ENCODE measurements at places on chromosomes 16 and 17.

DNA sequence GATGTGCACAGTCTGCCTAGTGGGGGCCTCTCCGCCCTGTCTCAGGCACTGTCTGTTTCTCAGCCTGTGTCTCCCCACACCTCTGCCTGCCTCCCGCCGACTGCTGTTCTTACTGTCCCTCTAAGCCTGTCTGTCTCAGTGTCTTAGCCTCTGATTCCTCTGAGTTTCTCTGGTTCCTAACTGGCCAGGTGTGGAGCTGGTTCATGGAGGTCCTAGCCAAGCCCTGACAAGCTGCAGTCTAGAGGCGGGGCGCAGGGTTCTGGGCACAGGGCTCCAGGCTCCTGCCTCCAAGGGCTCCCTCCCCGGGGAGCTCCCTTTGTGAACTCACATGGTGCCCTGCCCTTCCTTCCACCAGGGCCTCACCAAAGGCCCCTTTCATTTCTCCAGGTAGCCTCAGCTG is 19.4 kb downstream of the C17orf100 start:
- no peak for DNase-seq

- DNase-seq, result no peak
These were observed 87.6 kb downstream of the XYLT1 start for GRCh38 chr16:17382949-17383863.

GRCh38 chr16:85523602-85524364 is 89.3 kb upstream of the GSE1 start:
- no peak for DNase-seq

GRCh38 chr17:33696102-33696501 is 403.0 kb upstream of the ASIC2 start:
- DNase-seq, result no peak

DNA sequence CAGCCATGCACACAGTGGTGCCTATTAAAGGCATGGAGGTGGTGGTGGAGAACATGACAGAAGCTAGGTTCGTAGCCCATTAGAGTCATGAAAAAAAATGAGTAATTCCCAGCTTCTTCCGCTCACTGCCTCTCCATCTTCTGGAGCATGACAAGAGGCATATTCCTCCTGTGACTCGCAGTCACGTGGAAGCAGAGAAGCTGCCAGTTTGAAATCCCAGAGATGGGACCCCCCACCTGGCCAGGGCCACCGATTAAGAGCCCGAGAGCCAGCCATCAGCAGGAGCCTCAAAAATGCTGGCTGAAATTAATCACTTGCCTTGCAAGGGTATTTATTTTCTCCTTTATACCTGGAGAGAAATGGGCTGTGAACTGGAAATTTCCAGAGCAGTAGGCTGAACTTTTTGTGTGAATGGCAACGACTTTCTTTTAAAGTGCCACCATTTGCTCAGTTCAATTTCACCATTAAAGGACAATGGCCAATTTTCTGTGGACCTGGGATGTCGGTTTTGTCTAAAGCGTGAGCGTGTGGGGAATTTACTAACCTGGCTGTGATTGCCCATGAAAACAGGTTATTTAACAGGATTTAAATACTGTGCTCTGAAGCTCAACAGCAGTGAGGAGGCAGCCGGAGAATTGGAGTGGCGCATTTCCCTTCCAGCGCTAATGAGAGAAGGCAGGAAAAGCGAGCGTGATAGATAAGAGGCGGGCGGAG is 189.7 kb upstream of the SDK2 start:
- no peak for DNase-seq

DNA sequence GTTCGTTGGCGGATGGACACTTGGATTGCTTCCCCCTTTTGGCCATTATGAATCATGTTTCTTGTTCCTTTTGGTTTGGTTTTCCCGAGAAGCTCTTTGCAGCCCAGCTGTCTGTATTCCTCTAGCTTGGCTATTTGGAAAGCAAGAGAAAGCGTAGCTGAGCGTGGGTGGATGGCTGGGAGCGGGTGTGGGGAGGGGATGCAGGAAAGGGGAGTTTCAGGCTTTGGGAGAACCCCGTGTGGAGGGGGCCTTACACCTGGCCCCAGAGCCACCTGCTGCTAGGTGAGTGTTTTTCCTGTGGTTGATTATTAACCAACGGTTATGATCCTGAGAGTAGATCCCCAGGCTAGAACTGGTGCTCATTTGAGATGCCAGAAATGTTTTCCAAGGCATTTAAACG is 103.7 kb downstream of the RAP1GAP2 start:
- no peak for DNase-seq

DNA sequence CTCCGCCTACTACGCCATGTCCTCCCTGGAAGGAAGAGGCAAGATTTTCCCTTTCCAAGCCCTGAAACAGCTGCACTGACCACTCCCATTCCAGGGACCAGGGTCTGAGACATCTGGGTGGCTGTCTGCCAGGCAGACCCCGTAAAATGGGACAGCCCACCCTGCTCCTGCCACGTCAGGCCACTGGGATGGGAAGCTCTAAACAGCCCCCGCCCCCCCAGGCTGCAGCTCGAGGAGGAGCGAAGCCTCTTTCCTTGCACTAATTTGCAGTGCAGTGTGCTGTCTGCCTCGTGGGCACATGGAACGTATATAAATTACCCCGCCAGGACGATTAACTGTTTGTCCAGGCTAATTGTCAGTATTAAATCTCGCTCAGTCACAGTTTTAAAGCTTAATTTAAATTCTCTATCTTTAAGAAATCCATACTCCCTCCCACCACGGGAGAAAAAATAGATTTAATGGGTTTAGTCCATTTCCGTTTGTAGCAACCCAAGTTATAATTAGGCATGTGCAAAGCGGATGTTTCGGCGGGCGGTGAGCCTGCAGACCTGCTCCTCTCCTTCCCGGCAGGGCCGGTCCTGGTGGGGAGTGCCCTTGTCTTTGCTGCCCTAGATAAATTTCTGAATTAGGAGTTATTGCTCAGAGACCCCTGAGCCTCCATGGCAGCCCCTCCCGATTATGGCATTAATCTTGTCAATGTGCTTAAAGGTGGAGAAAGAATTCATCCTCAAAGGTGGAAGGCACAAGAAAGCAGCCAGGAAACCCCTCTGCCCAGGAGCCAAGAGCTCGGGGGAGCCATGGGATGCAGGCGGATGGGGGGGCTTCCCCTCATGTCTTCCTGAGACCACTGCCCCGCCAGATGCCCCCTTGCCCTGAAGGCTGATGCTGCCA is 268.0 kb upstream of the TNRC6C start:
- no peak for DNase-seq

GRCh38 chr16:53864819-53865493 is 161.0 kb downstream of the FTO start:
- DNase-seq, result no peak

DNA sequence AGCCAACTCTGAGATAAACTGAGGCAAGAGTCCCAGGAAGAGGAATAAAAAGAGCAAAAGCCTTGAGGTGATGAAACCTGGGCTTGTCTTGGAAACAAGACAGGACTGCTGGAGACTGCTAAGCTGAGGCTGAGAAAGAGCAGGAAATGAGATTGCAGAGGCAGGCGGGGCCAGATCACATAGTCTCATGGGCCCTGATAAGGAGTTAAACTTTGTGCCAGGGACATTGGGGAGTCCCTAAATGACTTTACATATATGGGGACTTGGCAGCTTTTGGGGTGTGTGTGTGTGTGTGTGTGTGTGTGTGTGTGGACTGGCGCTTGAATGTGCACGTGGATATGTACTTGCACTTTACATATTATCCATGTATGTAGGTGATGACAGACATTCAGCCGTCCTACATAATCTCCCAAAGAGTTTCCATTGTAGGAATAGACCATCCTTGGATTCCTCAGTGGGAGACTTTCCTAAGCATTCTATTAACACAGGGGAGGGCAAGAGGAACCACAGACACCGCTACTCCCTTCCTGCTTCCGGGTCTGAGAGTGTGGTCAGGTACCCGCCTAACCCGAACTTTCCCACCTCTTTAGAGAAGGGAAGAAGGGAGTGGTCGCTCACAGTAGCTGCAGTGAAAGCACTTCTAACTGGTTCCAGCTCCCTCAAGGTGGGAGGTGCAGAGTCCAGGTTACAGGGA is 123.1 kb downstream of the LYRM1 start:
- no peak for DNase-seq

DNA sequence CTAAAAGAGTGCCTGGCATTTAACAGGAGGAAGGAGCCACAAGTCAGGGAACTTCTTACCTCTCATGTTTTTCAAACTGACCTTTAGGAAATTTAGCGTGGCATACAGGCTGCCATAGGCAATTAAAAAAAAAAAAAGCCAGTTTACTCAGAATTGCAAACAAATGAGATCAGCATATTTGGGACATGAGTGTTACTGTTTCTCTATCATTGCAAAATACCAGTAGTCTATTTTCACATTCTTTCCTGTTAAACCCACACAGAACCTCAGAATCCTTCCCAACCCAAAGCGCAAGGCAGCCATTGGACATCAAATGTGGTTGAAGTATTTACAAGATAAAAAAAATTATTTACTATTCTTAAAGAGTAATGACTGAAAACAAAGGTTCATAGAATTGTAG is 366.4 kb upstream of the DYNLRB2 start:
- DNase-seq, result no peak

GRCh38 chr16:88770461-88771293 is 14.3 kb downstream of the PIEZO1 start:
- no peak for DNase-seq

DNA sequence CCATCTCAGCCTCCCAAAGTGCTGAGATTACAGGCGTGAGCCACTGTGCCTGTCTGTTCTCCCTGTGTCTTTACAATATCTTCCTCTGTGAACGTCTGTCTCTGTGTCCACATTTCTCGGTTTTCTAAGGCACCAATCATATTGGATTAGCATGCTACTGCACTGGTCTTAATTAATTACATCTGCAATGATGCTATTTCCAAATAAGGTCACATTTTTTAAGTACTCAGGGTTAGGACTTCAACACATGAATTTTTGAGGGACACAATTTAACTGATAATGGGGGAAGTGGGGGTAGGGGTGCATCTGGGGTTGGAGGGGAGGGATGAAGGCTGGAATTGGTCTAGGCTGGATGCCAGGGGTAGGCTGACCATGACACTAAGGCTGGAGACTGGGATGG is 102.6 kb downstream of the N4BP1 start:
- no peak for DNase-seq

DNA sequence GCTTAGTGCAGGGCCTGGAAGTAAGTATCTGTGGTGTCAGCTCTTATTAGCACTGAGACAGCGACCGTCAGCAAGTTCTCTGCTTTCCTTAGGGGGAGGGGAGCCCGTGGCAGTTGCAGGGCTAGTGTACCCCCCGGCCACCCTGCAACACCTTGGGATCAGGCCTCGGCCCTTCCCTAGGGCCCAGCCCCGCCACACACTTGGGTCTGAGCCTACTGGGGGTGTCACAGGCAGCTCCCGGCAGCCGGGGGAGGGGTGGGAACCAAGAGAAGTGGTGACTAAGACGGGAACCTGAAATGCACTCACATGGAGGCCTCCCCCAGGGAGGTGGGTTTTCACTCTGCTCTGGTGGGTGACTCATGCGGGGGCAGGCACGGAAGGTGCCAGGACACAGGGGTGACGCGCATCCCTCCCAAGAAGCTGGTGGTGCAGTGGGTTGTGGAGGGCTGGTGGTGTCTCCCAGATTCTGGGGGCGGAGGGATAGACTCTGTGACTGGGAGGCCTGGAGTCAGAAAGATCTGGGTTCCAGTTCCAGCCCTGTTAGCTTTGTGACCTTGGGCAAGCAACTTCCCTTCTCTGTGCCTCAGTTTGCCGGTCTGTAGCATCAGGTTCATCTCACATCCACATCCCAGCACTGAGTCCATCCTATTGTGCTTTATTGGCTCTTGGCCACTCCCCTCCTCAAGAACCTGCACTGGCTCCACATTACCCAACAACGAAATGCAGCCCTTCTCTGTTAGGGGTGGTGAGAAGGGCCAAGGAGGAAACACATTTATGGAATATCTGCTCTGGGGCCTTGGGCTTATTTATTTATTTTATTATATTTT is 44.5 kb downstream of the LAT start:
- no peak for DNase-seq

DNA sequence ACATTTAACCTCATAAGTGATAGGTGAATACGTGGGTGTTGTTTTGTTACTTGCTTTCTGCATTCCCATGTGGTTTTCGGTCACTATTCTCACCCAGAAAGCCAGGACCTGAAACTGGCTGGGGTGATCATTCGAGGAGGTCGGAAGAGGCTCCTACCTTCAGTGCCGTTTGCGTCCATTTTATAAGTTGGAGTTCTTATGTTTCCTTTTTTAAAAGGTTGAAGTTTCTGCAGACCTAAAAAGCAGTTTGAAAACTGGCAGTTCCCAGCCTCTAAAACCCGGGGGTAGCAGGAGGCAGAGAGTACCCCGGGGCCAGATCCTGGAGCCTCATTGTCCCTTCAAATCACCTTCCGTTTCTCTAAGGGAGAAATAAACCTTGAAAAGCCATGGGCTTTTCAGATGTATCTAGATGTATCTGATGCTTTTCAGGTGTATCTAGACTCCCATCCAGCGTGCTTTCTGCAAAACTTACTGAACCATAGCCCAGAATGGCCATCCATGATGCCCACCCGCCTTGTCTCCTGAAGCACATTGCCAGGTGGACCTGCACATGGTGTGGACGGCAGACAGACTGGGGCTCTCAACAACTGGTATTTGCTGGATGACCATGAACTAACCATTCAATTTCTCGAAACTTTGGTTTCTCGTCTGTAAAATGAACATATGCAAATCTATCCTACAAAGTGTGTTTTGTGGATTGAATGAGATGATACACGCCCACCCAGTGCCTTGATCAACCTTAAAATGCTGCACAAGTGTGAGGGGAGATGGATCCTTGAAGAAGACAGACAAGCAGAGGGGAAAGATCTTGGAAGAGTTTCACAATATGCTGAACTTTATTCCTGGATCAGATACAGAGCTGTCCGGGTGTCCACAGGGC is 1.3 kb downstream of the NLRC5 start:
- no peak for DNase-seq

DNA sequence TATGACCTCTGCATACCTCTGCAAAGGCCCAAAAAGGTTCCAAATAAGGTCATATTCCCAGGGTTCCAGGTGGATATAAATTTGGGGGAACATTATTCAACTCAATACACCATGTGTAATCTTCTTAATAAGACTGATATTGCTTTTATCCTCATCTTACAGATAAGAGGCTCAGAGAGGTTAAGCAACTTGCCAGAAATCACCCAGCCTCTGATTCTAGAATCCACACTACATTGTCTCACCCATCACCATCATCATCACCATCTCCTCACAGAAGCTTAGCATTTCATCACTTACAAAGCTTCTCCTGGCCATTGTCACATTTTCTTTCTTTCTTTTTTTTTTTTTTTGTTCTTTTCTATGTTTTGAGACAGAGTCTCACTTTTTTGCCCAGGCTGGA is 15.4 kb upstream of the KIFC3 start:
- no peak for DNase-seq

- DNase-seq, result no peak
These were observed 64.9 kb downstream of the CDYL2 start for GRCh38 chr16:80739523-80739922.

DNA sequence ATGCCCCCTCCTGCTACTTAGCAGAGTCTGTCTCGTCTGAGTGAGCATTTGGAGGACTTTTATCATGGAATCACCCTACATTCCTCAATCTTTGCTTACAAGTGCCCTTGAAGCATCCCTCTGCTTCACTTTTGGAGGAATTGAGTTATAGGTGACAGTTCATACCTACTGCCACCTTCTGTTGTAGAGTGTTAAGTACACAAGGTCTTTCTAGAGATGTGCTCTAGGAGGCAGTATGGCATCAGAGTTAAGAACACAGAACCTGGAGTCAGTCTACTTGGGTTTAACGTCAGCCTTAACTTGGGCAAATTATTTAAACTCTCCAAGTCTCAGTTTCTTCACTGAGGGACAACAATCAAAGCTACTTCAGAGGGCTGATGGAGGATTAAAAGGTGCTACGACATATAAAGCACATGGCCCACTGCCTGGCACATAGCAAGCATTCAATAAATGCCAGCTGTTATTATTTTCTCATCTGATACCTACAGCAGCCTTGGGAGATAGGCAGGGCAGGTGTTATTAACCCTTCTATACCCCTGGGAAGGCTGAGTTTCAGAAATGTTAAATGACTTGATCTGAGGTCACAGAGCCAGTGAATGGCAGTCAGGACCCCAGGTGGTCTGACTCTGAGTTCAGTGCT is 62.2 kb downstream of the UTP18 start:
- no peak for DNase-seq
